Fibroblast of upper back skin (primary cell): ENCODE measurements at places on chromosomes 4 and X.
A peak's percentile ranks its signal among the peaks of the same experiment; 100 is the strongest.

DNA sequence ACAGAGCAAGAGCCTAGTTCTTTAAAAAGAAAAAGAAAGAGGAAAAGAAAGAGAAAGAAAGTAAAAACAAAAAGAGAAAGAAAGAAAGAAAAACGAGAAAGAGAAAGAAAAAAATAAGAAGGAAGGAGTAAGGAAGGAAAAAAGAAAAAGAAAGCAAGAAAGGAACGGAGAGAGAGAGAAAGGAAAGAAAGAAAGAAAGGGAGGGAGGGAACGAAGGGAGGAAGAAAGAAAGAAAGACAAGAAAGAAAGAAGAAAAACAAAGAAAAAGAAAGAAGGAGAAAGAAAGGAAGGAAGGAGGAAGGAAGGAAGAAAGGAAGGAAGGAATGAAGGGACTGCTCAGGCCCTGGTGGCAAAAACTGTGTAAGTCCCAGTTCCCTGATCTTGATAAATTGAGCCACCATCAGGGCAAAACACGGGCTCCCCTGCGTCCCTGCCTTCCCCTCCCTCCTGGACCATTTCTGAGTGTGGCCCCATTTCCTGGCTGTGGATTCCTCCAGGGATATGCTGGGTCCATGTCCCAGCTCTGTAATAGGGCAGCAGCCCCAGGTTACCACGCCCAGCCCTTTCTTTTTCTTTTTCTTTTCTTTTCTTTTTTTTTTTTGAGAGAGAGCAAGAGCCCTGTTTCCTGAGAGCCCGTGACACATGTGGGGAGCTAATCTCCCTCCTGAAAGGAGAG is 44.8 kb downstream of the SHOX start:
- no peak for DNase-seq

DNA sequence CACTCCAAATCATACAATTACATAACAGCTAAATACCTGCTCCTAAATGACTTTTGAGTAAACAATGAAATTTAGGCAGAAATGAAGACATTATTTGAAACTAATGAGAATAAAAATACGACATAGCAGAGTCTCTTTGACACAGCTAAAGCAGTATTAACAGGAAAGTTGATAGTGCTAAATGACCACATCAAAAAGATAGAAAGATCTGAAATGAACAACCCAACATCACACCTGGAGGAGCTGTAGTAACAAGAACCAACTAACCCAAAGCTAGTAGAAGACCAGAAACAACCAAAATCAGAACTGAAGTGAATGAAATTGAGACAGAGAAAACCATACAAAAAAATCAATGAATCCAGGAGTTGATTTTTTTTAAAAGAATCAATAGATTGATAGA is 257.8 kb downstream of the ARAP2 start:
- DNase-seq: no peak

DNA sequence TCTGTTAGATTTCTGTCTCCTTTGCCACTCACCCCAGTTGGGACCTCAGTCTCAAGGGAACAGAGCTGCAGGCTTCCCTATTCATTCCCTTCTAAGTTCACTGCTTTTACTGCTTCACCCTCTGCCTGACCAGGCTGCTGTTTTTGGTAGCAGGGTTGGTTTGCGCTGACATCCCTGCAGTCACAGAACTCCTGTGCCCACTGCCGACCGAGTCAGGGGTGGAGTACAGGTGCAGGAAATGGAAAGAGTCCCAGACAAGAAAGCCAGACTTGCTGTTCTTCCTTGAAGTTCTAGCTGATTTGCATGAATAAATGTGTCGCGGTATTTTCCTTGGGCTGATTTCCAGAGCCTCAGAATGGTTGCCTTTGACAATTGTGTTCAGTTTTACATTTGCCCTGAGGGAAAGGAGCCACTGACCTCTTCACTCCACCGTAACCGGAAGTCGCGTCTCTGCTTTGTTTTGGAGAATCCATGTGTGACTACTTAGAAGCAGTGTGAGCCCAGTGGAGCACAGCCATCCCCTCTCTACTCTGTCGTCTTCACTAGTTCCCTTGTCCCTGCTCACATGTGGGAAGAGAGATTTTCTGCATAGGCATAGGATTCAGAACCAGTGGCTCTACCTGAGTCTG is 84.8 kb downstream of the TNIP2 start:
- DNase-seq: no peak

DNA sequence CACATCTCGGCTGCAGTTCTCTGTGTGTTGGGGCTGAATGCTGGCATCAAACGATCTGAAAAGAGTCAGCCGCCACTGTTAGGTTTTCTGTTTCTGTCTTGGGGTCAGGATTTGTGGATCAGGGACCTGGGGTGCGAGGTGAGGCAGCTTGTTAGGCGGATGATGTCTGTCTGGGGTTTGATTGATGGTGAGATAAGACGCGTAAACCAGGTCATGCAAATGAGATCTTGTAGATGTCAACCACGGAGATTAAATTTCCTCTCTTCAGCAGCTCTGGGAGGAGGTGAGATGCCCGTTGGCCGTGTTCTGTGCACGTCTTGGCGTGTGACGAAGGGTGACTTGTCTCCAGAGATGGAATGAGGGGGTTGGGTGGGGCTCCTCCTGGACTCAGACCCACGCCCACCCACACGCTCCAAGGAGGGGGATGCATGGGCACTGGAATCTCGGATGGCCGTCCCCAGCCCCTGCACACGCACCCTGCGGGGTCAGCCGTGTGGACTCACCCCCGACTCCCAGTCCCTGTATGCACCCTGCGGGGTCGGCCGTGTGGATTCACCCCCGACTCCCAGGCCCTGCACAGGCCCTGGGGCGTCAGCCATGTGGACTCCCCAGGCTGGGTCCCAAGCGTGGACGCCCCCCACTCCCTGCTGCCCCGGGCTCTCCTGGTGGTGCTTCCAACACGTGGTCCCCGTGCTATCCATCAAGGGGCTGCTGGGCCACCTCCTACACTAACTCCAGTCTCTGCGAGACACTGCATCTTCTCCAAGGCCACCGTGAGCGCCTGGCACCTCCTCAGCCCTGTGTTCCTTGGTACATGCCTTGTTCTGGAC is 16.0 kb upstream of the UVSSA start:
- no peak for DNase-seq

- DNase-seq: peak; percentile 2
Observed at GRCh38 chrX:79367907-79368306, 773 bp upstream of the ITM2A start.

DNA sequence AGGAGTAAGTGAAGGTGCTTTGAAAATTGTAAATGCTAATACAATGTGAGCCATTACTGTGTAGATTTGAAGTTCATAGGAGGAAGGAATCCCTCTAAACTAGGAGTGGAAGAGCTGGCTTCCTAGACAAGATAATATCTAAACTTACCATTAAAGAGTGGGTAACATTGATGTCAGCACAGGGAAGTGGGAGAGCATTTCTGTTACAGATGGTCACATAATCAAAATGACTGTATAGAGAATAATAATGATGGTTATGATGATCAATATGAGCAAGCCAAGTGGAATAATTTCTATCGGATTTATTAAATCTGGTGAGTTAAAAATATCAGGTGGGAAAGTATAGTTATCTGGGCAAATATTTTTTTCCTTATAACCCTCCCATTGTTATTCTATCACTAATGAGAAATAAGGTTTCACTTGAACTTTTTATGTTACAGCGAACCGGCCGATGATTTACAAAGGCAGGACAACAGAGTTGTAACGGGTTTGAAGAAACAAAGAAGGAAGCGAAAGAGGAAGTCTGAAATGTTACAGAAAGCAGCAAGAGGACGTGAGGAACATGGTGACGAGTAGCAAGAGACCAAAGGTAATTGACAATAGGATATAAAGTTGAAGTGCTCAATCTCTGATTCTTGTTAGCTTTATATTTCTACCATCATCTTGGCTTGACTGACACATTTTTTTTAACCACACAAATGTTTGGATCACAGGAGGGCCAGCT is 43.5 kb downstream of the FMR1NB start:
- DNase-seq: no peak

- DNase-seq: no peak
Observed at GRCh38 chrX:6432226-6432625, 102.7 kb downstream of the VCX3A start.

GRCh38 chrX:118807151-118808017 is 16.2 kb upstream of the ZCCHC12 start:
- DNase-seq: peak; percentile 44

DNA sequence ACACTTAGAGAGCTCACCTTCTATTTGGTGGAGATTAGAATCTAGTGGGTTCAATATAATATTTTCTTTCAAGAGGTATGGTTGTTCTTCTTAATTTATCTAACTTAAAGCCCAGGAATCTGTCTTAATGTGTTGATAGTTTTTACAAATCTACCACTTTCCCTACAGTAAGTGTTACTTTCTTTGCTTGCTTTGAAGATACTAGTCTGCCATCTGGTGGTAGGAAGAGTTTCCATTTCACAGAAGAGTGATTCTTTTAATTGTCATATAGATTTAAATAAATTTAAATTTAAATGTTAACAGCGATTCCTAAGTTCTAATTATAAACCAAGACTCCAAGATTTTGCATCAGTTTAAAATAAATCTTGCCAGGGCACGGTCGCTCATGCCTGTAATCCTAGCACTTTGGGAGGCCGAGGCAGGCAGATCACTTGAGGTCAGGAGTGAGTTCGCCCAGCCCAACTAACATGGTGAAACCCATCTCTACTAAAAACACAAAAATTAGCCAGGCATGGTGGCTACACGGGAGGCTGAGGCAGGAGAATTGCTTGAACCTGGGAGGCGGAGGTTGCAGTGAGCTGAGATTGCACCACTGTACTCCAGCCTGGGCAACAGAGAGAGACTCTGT is 43.5 kb downstream of the NUDT9 start:
- DNase-seq: peak; percentile 50

DNA sequence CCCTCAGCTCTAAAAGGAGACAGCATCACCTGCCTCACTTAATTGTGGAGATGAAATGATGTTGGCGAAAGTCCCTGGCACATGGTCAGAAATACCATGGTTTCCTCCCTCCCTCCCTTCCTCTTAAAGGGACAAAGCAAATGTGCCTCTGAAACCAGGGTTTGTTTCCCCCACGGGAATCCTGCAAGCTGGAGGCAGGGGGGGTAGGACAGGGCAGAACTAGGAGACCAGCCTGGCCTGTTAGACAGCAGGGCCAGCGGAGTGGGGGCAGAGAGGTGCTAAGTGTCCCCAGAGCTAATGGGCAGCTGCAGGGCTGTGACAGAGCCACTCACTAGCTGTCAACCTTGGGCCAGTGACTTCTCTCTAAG is 5.7 kb downstream of the RTL5 start:
- no peak for DNase-seq

DNA sequence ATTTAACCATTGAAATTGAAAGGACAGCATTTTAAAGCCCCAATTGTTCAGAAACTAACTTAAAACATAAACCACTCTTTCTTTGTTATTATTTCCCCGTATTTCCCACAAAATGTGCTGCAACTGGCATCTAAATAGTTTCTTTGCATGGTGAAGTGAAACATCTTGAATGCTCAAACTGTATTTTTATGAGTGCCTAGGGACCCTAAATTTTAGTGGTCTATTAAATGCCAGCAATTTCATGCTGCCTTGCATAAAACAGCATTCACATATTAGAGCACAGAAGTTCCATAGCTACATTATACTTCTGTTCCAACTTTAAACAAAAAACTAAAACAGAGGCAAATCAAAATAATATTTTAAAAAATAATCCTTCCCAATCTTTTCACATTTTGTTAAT is 5.4 kb downstream of the RAB28 start:
- DNase-seq: no peak
